ENCODE measurements at places on chromosomes 7 and 10.

DNA sequence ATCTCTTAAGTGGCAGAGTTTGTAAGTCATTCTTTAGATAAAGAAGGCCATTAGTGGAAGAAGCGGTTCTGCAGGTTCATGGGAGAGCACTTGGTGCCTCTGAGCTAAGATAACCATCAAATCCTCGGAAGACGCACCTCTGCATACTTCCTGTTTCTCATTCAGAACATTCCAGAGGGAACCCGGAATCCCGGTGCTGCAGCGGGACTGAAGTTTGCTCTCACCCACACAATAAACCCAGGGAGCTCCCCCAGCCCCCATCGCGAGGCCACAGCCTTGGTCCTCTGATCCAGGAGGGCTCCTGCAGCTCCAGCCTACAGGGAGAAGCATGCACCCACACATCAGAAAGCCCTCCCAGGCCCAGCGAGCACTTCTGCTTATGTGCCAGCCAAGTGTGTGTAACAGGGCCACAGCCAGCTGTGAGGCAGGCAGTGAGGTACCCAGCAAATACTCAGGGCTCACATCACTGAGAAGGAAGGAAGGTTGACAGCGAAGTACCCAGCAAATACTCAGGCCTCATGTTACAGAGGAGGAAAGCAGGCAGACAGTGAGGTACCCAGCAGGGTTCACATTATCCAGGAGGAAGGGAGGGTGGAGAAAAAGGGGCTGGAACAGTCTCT lies 142.4 kb downstream of the DIP2C start:
- peak; percentile 29 for DNase-seq

DNA sequence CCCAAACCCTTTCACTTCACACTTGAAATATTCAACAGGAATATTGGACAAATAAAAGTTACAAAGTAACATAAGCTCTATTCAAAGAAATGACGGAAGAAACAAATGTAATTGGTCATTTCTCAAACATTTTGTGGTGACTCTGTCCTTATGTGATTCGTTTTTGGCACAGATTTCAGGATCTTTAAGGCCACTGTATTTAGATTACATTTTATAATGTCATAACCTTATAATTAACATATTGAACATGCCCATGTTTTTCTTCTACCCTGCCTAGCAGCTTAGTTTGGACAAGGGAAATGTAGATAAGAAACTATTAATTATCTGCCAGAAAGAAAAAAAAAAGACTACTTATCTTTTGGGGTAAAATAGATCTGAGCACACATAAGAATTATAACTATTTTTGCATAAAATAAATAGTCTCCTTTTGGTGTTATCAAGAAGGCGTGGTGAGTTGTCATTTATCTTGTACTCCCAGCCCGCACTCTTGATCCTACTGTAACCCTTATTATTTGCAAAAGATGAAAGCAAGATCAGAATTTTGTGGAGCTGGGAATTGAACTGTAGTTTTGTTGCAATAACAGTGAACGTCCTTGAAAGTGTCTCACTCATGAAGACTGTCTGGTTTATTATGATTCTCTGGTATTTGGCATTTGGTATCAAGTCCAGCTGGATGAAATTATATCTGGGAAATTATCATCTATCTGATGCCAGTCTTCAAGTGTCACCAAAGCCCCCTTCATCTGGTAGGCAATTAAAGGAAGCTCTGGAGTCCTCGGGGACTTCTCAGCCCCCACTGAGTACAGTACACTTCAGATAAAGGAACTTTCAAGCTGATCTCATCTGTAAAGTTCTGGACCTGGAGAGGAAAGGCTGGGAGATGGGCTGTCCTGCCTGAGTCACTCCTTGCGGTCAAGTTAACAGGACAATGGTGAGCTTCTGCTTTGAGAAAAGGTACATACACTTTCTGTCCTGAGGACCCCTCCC lies 175.7 kb upstream of the INHBA start:
- peak; percentile 30 for DNase-seq

DNA sequence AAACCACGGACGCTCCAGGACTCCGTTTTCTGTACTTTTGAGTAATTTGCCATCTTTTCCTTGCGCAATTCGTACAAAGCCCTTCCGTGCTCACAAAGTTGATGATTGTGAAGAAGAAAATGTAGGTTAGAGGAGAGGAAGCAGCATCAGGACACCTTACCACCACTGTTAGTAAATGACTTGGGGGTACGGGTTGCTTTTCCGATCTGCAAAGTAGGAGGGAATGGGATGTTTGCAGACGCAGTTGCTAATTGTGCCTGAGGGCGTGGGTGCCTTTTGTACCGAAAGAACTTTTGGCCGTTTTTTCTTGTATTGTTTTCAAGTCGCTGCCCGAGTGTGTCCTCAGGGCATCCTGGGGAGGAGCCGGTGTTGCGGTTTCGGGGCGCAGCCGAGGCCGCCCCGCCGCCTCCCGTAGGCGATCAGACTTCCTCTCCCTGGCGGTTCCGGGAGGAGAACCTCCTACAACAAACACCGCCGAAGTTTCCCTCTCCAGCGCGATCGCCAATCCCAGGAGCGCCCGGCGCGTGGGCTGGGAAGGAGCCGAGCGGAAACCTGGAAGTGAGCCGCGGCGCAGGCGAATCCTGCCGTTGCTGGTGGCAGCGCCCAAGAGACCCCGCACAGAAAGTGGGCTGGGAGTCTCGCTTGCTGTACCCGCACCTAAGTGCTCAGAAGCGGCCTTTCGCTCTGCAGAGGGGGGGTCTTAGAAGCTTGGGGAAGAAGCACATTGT lies 1.0 kb downstream of the PRR15 start:
- DNase-seq, result peak; percentile 77

DNA sequence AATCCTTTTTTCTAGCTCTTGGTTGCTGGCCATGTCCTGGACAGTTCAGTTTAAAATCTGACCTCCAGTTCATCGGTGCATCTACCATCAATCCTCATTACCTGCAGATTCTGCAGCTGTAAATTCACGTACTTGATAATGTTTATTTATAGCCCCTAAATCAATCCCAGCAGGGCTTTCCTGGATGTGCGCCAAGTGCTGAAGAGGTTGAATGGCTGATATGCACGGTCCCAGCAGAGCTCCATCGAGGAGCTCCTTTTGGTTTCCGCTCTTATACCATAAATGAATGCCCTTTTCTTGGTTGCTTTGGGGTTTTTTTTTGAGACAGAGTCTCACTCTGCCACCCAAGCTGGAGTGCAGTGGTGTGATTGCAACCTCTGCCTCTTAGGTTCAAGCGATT lies 91.2 kb upstream of the CCZ1B start:
- no peak for DNase-seq

GRCh38 chr10:33618196-33618595 lies 283.7 kb upstream of the NRP1 start:
- DNase-seq, result peak; percentile 18

DNA sequence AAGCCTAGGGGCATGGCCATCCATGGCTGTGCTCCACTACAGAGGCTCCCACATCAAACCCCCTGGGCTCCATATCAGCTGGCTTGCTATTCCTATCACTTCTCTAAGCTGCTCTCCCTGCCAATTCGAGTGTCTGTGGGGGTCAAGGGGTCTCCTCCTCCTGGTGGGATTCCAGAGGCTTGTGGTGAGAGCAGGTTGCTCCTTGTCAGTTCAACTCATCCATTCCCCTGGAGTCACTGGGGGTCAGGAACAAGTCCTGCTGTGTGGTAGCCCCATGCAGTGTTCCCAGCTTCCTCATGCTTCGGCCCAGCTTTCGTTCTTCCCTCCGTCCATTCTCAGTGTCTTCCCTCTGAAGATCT lies 86.6 kb upstream of the UNC5B start:
- no peak for DNase-seq

- peak; percentile 30 for DNase-seq
Measured at GRCh38 chr10:27157150-27157549, 2.0 kb downstream of the MASTL start.

- DNase-seq, result peak; percentile 86
Measured at GRCh38 chr10:58266826-58267712, 625 bp downstream of the IPMK start.

DNA sequence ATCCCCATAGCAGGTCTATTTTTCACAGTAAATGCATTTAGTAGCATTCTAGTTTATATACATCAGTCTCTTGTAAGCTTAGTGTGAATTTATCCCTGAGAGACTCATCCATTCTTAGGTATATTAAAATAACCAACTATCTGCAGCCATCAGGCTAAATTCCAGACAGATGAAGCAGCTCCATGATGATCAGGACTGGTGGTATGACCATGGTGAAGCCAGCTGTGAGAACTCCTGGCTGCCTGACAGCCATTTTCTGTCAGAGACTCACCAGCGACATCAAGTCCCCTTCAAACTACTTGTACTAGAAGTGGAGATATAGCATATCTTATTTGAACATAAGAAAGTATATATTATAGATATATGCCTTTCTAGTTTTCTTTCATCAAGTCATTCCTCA lies 70.3 kb upstream of the GSDME start:
- no peak for DNase-seq

DNA sequence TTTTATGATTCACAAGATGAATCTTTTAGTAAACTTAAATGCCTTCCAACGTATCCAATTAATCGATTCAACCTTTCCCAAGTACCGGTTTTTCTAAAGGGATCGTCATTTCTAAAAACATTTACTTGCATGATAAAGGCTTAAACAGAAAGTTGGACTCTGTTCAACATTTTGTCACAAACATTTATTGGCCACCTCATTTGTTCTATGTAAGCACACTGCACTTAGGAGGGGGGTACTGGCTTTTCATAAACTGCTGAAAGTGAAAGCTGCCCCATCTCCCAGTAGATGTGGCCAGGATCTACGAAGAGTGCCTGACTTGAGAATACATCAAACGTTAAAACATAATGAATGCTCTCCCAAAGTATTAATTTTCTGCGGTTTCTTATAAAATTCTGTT lies 37.3 kb upstream of the LAMB4 start:
- no peak for DNase-seq

- DNase-seq, result peak; percentile 34
Measured at GRCh38 chr7:29806208-29806994, at the start of gene WIPF3. Gene WIPF3, plus strand, starts transcription at chr7:29806508. Its CDS starts 28,217 bp downstream, at chr7:29834725.

DNA sequence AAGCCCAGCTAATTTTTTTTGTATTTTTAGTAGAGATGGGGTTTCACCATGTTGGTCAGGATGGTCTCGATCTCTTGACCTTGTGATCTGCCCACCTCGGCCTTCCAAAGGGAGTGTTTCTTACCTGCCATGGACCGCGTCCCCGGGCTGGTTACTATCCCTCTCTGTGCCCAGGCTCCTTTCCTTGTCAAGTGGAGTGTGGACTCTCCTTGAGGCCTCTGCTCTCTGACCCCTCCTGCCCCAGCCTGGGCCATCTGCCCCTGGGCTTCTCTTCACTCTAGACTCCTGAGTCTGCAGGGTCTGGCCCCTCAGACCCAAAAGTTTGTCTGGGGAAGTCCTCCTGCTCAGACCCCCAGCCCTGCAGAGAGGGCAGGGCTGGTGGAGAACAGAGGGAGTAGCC lies 20.7 kb downstream of the NEURL1 start:
- DNase-seq, result no peak

- no peak for DNase-seq
Measured at GRCh38 chr10:42929993-42930392, 146.9 kb upstream of the RET start.

GRCh38 chr10:76068856-76069255 lies 637.4 kb downstream of the LRMDA start:
- DNase-seq, result no peak

- no peak for DNase-seq
Measured at GRCh38 chr7:5197811-5198210, 7.8 kb downstream of the WIPI2 start.

- no peak for DNase-seq
Measured at GRCh38 chr7:135260470-135260869, 26.8 kb downstream of the STRA8 start.

DNA sequence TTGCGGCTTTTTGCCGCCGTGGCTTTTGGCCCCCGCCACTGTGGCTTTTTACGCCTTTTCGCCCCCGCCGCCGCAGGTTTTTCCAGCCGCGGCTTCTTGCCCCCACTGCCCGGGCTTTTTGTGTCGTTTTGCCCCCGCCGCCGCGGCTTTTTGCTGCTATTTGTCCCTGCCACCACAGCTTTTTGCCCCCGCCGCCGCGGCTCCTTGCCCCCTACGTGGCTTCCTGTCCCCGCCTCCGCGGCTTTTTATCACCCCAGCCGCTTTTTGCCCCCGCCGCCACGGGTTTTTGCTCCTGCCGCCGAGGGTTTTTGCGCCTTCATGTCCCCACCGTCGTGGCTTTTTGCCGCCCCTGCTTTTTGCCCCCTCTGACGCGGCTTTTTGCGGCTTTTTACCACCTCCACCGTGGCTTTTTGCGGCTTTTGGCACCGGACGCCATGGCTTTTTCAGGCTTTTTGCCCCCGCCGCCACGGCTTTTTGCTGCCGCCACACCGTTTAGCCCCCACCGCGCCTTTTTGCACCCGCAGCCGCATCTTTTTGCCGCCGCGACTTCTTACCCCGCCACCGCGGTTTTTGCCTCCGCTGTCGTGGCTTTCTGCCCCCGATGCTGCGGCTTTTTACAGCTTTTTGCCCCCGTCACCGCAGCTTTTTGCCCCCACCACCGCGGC lies 637.0 kb downstream of the ZNF716 start:
- no peak for DNase-seq

- no peak for DNase-seq
Measured at GRCh38 chr10:83218205-83218604, 921.1 kb upstream of the GHITM start.

GRCh38 chr10:34151481-34151880 lies 663.6 kb downstream of the PARD3 start:
- DNase-seq, result no peak

GRCh38 chr7:139582130-139582650 lies 58.7 kb downstream of the CLEC2L start:
- no peak for DNase-seq

GRCh38 chr10:72291019-72291532 lies 17.4 kb downstream of the DDIT4 start:
- peak; percentile 75 for DNase-seq

DNA sequence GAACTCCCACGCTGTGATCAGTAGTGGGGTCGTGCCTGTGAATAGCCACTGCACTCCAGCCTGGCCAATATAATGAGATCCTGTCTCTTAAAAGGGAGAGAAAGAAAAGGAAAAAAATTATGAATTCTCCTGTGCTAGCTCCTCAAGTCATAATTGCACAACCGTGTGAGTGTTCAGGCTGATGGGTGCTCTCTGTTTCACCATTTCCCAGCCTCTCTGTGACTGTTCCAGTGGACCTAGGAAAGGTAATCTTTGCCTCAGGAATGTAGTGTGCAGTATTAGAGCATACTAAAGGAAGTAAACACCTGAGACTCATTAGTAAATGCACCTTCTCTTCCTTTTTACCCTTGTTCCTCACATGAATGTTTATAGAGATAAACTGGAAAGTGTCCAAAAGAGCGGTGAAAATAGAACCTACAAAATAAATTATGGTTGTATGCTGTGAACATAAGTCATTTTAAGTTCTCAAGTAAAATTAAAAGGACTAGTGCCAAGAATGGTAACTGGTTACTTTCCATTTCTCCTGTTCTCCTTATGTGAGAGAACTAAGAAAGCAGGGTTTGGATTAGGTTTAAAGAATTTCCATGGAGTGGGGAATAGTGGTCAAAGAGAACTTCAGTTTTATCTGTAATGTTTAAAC lies 42.7 kb downstream of the INPP5F start:
- DNase-seq, result no peak

- no peak for DNase-seq
Measured at GRCh38 chr7:48621076-48621475, 303.3 kb upstream of the CDC14C start.
